ENCODE measurements at places on chromosomes 11 and 22.

DNA sequence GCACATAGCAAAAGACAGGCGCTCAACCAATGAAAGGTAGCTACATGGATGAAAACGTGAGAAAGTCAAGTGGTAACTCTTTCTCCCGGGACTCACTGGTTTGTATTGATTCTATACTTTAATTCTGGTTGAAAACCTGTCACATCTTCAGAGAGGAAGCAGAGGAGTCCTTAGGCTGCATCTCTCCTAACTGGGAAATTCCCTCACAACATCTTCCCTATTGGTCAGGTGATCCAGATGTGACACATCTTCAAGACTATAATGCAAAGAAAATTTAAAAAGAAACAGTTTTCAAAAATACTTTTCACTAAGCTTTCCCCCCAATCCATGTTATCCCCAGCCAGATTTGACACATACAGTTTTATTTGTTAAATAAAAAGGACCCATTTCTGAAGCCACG is 62.7 kb upstream of the RCN1 start:
- no peak for DNase-seq

- no peak for DNase-seq
Measured at GRCh38 chr11:96567667-96568066, 177.9 kb downstream of the JRKL start.

GRCh38 chr11:18145025-18145424 is 12.7 kb downstream of the MRGPRX3 start:
- no peak for DNase-seq

GRCh38 chr11:113894421-113894996 is 10.1 kb upstream of the HTR3B start:
- DNase-seq, result no peak

DNA sequence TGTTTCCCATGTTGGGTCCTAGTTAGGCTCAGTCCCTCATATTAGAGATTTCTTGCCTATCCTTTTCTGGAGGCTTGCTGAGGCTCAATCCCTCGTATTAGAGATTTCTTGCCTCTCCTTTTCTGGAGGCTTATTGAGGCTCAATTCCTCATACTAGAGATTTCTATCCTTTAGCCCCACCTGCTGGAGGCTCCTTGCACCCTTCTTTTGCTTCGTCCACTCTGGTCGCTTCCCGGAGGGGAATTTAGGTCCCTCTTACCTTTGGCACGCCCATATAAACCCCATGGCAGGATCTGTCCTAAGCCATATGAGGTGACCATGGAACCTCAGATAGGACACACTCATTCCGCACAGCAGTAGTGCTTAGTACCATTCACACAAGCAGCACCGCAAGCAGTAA is 15.9 kb downstream of the CYP2D6 start:
- DNase-seq, result no peak

- no peak for DNase-seq
Measured at GRCh38 chr11:13923716-13924650, 38.5 kb upstream of the SPON1 start.

GRCh38 chr11:65078151-65078550 is 5.7 kb downstream of the CDCA5 start:
- no peak for DNase-seq

- no peak for DNase-seq
Measured at GRCh38 chr11:13421561-13421960, 41.5 kb downstream of the BTBD10 start.

- DNase-seq, result no peak
Measured at GRCh38 chr22:36355362-36355761, 32.4 kb downstream of the MYH9 start.

DNA sequence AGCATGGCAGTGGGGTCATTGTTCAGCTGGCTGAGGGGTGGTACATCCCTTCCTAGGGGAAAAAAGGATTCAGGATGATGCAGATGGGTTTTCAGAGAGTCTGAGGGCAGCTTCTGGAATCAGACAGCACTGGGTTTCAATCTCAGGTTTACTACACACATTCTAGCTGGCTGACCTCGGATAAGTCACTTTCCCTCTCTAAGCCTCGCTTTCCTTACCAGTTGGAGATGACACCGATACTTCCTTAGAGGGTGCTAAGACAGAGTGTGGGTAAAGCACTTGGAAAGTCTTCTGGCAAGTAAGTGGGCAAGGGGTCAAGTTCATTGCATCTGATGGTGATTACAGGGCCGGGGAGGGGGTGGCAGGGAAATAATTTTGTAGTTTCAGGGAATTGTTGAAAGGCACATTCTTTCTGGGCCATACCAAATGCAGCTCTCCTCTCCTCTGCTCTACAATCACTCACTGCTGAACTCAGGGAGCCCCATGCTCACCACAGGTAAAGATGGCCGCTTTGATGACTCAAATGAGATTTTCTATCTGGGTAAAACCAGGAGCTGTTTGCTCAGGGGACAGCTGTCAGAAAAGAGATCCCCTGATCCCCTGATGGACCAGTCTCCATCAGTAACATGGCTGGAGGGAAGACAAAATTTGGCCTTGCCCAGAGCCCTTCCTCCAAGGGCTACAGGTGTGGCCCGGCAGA is 6.5 kb upstream of the MIAT start:
- DNase-seq, result no peak

DNA sequence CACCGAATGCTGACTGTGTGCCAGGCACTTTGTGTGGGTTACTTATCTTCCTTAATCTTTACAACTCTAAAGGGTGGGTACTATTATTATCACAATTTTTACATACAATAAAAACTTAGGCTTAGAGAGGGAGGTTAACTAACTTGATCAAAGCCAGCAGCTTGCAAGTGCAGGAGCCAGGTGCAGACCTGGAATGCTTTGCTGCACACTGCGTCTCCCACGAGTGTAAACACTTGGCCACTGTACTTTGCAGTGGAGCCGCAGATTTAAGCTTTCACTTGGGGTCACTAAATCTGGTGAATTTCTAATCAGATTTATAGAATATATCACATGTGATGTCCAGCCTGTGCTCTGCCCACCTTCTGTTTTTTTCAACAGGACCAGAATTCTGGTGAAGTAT is 36.7 kb downstream of the AMOTL1 start:
- DNase-seq, result no peak

DNA sequence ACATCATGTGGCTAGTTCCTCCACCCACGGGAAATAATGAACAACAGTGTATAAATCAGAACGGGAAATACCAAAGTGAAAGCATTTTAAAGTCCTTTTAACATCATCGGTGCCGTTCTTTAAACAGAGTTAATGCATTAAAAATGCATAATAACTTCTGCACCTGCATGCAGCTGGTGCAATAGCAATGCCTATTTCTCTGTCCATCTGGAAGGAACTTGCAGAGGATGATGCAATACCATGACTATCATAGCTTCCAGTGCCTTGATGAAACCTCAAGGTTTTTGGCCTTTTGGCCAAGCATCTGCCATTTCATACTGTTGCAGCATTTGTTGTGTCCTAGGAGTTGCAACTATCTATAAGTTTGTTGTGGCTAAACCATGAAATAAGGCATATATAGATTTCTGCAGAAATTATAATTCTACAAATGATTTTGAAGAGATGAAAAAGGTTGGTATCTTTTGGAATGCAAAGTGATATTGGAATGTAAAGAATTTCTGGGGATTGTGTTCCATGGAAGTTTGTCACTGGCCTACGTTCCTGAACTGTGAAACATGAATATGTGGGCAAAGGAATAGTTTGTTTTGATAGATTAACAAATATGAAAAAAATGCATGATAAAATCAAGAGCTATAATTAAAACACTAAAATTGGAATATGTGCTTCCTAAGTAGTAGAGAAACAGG is 9.8 kb upstream of the EIF3F start:
- DNase-seq, result no peak

DNA sequence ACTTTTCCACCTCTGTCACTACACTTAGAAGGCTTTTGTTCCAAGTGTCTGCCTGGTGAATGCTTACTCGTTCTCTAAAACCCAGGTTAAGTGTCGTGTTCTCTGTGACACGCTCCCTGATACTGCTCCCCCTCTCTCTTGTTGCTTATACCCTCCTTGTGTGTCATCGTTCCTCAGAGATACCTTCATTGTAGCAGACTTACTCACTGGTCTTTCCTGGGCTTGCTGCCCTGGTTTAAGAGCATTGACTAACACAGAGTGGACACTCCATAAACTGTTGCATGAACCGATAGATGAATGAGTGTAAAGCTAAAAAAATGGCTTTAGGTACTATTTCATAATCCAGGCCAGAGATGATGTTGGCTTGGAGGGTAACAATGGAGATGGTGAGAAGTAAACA is 171.3 kb downstream of the GRIK4 start:
- DNase-seq, result no peak

DNA sequence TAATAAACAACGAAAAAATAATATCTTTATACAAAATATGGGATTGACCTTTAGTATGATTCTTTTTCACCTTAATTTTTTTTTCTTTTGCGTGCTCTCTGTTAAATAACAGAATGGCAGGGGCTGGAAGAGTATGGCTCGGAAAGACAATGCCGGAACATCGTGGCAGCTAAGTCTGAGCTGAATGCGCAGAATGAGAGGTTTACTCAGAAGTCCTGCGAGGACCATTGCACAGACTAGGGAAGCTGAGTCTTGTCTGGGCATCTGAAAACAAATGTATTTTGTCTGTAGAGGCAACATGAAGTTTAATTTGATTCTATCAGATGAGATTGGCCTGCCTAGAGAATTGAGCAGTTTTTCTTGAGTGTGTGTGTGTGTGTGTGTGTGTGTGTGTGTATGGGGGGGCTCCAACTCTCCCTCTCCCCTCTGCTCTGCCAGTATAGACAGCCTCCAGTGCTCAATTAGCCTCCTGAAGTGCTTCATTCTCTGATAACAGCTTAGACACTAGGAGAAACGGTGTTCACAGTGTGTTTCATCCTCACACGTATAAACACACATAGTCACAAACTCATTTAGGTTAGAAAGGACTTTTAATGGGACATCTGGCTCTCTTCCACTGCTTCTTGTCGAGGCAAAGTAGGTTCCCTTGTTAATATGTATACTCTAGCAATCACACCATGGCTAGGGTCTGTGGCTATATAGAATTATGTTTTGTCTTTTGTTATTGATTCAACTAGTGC is 244.3 kb upstream of the SORL1-AS1 start:
- no peak for DNase-seq

DNA sequence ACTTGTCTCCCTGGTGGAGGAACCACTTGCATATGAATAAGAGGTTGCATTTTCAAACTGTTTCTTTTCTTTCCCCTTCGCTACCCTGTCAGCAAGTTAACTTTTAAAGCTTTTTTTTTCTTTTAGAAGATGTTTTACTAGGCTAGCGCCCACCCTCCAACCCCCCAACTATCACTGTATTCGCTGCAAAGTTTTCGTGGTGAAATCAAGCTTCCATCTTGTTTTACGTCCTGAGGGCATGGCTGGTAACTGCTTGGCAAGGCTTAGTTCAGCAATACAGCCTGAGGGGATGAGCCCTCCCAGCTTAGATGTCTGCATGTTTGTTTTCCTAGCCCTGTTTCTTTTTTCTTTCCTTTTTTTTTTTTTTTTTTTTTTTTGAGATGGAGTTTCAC is 1359.3 kb downstream of the LRRC4C start:
- no peak for DNase-seq

- DNase-seq, result no peak
Measured at GRCh38 chr11:64007160-64007628, 21.0 kb downstream of the OTUB1 start.

DNA sequence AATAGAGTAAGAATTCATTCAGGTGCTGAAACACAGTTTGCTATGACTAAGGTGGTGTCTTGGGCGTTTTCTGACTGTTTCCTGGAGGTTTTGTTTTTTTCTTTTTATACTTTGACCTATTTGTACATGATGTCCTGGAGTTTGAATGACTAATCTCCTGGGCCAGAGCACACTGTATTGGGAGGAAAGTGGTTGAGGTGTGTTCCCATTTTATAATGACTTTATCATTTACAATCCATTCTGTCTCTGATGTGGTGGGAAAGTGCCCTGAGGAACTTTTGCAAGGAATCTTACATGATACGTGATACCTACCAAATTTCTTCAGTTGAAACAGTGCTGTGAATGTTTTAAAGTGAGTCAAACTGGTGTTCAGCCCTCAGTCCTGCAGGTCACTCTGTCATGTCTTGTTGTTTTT is 80.8 kb downstream of the TNRC6B start:
- no peak for DNase-seq

- no peak for DNase-seq
Measured at GRCh38 chr11:69477086-69477485, 4.4 kb upstream of the LINC01488 start.

GRCh38 chr11:134412203-134413042 is at the start of gene B3GAT1:
Gene B3GAT1, minus strand, starts transcription at chr11:134412242. Its CDS starts 24,583 bp downstream, at chr11:134387659.
- no peak for DNase-seq

- DNase-seq, result no peak
Measured at GRCh38 chr11:103035791-103036434, 56.0 kb downstream of the DCUN1D5 start.

DNA sequence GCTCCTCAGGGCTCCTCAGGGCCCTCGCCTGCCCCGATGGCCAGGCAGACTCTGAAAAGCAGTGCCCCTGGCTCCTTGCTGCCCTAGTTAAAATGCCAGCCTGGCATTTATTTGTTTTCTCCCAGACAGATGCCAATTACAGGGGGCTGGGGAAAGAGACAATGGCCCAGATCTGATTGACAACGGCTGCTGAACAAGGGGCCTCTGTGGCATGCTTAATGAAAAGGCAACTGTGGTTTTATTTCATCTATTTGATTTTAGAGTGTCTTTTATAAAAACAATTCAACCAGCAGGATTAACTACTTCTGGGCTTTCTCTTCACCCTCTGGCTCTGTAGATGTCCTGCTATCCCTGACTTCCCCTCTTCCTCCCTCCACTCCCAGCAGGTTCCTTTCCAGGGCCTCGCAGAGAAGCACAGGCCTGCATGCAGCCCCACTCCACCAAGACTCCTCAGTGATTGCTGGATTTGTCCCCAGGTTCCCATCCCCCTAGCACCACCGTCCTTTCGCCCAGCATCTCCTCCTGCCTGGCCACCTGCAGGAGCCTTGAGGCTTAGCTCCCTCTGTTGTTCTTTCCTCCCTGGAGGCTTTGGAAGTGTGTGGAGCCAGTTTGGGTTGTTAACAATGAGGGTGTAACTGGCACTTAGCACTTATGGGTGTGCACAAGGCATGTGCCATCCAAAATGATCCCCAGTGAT is 171.1 kb downstream of the TENM4 start:
- DNase-seq, result no peak

DNA sequence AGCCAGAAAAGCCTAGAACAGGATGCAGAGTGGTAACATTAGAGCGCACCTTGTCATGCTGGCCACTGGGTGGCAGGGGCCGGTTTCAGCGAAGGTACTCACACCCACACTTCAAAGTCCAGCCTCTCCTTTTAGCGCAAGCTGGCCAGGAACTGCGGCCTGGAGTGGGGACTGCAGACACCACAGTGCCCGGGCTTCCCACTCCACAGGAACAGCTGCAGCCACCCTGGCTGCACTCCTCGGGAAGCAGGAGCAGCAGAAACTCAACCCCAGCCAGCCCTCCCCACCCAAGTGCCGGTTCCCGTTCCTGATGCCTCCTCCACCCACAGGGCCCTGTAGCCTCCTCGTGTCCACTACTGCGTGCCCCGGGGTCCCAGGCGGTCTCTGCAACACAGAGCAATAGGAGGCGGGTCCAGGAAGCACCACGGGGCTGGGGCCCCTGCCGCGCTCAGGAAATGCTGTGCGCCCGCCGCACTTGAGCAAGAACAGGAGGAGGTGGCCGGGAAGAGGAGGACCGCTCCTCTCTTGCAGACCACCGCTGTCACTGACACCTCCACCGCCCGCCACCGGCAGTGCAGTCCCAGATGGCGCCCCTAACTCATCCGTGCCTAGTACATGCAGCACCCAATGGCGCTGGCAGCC is 2.2 kb downstream of the RFPL2 start:
- no peak for DNase-seq

GRCh38 chr11:105489446-105489845 is 120.4 kb upstream of the GRIA4 start:
- no peak for DNase-seq
